ENCODE measurements at places on chromosomes 4 and X.
A peak's percentile ranks its signal among the peaks of the same experiment; 100 is the strongest.

GRCh38 chr4:173958445-173958844 is 325.0 kb downstream of the FBXO8 start:
- no peak for DNase-seq

DNA sequence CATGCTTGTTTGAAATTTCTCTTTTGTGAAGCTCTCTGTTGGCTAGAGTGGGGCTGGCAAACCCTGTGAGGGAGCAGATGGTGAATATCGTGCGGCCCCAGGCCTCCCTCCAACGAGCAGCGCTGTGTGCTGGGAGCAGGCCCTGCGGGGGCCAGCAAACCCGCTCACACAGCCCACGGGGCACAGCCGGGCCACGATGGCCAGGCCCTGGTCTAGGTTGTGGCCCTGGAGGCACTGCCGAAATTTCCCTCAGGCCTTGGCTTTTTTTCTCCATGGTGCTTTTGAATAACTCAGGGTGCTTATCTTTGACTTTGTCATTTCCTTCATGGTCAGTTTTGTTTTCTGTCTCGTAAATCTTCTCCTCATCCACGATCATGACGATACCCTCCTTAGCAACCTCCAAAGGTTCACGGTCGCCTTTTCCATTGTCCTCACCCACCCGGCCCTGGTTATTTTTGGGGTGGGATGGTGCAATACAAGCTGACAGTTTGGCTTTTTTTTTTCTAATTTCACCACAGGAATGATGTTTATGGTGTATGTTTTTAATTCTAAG is 20.7 kb downstream of the PCGF3 start:
- DNase-seq: no peak

- no peak for DNase-seq
Measured at GRCh38 chr4:74930162-74930561, 2.8 kb upstream of the PARM1 start.

GRCh38 chr4:34950926-34951325 is 1293.4 kb downstream of the ARAP2 start:
- no peak for DNase-seq

- DNase-seq: no peak
Measured at GRCh38 chrX:17719711-17720110, 17.6 kb upstream of the SCML1 start.

DNA sequence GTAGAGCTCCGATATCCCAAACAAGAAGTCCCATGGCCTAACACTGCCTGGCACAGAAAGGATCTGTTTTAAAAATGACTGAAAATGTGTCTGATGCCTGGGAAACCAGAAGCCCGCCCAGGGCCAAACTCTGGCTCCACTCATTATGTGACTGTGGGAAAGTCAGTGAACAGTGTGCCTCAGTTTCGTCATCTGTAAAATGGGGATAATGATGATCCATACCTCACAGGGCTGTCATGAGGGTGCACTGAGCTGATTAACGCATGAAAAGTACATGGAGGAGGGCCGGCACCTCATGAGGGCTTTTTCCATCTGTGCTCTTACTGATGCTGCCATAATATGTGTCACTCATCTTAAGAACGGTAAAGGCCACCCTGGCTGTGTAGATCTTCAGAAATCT is 5.1 kb downstream of the SLC2A9 start:
- no peak for DNase-seq

DNA sequence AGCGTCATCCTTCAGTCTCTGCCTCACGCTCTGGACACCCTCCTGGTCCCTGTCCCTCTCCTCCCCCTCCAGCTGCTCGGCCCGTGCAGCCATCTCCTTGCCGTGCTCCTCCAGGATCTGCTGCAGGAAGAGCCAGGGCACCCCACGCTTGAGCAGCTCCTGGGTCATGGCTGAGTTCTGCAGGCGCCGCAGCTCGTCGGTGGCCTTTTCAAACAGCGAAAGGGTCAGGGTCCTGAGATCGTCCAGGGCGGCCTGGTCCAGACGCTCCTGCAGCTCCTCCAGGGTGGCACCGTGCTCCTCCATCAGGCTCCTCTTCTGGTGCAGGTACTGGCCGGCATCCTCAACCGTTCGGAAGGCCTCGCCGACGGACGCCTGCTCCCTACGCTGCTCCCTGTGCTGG is 85.8 kb downstream of the EVC2 start:
- DNase-seq: no peak

- no peak for DNase-seq
Measured at GRCh38 chrX:31858915-31859314, 787.1 kb upstream of the FTHL17 start.

DNA sequence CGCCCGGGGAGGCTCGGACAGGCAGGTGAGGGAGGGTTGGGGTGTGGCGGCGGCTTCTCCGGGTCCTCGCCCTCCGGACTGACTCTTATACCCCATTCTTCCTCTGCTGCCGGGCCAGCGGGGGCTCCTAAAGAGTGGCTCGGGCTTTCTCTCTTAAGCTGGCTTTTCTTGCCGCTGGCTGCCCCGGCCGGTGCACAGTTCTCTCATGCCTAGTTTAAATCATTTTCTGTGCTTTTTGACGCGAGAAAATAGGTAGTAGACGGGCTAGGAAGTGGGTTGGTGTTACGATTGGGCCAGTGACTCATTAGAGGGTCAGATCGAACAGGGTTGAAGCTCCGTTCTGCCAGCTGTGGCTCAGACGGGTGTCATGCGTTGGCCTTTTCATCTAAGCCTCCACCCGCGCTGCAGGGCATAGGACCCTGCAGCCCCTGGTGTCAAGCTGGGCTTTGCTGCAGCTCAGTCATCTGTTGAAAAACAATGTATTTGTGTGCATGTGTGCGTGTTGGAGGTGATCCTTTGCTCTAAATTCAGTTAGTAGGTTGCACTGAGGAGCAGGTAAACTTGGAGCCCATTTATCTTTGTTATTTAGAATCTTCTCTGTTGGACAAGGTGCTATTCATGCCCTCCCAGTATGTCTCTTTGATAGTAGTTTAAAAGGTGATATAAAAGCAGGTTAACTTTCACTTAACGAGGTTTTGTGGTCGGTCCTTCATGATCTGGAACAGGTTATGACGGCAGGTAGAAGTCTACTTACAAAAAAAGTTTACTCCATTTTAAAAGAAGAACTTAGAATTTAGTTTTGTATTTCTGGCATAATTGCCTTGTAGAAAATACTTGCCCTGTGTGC is 802 bp downstream of the BMP2K start:
- peak; percentile 13 for DNase-seq

DNA sequence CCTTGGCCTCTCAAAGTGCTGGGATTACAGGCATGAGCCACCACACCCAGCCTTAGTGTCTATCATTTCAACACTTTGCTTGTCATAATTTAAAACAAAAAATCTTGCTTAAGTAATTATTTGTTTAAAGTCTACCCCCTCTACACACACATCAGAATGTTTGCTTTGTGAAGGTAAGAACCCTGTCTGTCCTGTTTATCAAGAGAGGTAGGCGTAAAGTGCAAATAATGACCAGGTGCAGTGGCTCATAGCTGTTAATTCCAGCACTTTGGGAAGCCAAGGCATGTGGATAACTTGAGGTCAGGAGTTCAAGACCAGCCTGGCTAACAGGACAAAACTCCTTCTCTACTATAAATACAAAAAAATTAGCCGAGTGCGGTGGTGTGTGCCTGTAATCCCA is 326.7 kb upstream of the CLNK start:
- no peak for DNase-seq

GRCh38 chr4:184616633-184617551 is 32.4 kb downstream of the CASP3 start:
- DNase-seq: no peak

DNA sequence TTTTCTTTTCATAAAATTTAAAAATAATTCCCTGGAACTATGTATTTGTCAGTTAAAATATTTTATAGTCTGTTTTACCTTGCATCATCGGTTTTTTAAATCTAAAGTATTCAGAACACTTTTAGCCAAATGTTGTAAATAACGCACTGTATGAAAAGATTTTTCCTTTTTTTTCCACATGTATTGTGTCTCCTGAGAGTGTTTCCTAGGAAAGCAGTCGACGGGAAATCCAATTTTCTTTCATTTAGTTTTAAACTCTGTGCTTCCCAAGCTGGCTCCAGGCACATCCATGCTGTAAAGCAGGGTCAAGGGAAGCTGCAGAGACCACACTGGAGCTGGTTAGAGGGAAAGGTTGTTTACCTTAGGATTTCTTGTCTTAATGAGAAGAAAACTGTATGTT is 1724.3 kb upstream of the TENM3 start:
- no peak for DNase-seq

DNA sequence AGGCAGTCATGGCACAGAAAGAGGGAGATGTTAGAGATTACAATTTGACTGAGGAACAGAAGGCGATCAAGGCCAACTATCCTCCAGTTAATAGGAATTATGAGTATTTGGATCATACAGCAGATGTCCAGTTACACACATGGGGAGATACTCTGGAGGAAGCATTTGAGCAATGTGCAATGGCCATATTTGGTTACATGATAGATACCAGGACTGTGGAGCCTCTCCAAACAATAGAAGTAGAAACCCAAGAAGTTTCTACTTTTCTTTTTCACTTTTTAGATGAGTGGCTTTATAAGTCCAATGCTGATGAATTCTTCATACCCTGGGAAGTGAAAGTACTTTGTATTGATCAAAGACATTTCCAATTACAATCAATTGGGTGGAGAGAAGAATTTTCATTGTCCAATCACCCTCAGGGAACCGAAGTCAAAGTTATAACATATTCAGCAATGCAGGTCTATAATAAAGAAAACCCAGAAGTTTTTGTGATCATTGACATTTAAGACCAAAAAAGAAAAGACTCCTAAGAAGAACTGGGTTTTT is 139.1 kb downstream of the MAB21L2 start:
- no peak for DNase-seq

DNA sequence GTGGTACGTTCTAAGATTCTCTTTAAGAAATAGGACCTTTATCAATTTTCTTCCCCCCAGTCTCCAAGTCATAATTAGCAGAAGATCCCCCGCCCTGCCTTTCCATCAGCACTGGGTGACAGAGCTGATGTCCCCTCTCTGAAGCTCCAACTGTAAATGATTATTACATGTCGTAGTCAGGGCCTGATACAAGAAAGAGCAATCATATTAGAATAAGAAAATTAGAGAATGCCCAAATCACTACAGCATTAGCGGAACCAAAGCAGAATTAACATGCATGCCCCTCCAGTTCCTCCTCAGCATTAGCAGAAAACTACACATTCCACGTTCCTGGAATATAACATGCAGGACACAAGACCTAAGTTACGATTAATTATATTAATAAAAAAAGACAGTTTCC is 717 bp downstream of the GPM6B start:
- no peak for DNase-seq

Measured in effector CD8-positive, alpha-beta T cell (primary cell).